Motor neuron (in vitro differentiated cells): ENCODE measurements at places on chromosomes 12 and 14. TPM values are rescaled to one million over a fixed set of nuclear protein-coding genes. Genes with fewer than 3 reads are reported as not detected.

DNA sequence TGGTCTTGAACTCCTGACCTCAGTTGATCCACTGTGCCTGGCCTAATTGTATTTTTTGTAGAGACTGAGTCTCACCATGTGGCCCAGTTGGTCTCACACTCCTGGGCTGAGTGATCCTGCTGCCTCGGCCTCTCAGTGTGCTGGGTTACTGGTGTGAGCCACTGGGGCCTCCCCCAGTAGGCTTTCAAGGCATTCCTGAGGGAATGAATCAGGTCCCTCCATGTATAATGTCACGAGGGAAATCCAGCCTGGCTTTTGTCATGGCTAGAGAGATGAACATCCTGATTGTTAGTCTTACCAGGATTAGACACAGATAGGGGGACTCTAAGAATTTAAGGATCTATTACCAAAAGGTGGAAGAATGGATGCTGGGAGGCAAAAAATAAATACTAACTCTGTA is 51.9 kb downstream of the CPSF2 start:
- no peak for ATAC-seq

DNA sequence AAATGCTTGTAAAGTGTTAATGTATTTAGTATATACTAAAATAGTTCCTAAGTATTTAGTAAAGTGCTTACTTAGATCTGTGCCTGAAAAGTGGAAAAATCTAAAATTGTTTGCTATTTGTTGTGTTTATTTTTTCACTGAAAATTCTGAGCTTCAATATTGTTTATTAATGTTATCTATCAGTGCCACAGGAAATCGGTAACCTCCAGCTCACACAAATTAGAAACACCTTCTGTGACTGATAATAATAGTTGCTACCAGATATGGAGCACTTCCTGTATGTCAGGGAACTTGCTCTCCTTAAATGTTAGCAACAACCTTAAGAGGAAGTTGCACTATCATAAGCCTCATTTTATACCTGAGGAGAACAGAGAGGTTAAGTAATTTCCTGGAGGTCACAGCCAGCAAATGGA is 723 bp upstream of the LRP10 start:
- ATAC-seq: no peak

DNA sequence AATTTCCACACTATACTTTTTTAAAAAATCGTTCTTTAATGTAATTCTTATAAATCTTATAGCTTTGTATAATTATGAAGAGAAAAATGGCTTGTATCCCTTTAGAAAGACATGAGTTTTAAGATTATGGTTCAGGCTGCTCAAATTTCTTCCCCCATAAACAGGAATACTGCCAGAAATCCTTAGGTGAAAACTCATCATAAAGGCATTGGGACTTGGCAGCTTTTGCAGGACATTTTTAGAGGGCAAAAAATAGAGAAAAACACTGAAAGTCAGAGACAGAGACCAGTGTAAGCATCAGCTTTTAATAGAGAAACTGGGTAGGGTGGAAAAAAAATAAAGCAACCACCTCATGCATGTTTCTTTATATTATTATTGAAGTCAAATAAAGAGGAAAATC is 29.1 kb downstream of the LRRK2 start:
- no peak for ATAC-seq

- no peak for ATAC-seq
These were observed 44.2 kb upstream of the DDX11 start for GRCh38 chr12:31029468-31029867.

DNA sequence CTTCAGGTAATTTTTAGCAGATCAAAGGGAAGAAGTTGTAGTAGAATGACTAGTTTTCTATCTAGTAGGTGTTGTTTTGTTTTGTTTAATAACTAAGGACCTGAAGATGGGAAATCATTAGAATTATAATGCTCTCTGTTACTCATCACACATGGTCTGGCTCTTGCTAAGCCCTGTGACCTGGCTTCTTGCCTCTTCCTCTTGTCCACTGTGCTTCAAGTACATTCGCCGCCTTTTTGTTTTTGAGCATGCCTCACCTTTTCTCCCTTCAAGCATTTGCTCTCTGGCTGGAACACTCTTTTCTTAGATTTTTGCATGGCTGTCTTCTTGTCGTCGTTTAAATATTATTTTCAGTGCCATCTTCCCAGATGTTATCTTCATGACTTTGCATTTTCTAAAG is 47.7 kb downstream of the DAAM1 start:
- ATAC-seq: no peak

GRCh38 chr14:102200690-102201352 is 61.1 kb downstream of the WDR20 start:
- no peak for ATAC-seq

GRCh38 chr14:89139404-89140247 is 277.4 kb downstream of the FOXN3 start:
- ATAC-seq: peak; percentile 54

DNA sequence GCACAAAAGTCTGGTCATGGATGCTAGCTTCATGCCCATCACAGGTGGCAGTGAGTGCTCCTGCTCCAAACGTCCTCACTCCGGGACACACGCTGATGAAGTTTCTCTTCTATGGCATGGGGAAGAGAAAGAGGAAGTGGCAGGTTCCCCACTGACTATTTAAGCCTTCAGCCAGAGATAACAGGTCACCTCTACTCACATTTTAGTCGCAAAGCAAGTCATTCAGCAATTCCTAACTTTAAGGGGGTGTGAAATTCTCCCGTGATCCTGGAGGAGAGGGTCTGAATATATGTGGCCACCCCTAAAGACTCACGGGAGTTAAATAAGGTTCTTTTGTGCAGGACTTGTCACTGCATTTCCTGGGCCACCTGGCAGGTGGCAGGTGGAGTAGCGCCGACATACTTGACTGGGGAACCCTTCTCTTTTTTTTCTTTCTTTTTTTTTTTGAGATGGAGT is 18.8 kb upstream of the RCOR1 start:
- ATAC-seq: no peak

DNA sequence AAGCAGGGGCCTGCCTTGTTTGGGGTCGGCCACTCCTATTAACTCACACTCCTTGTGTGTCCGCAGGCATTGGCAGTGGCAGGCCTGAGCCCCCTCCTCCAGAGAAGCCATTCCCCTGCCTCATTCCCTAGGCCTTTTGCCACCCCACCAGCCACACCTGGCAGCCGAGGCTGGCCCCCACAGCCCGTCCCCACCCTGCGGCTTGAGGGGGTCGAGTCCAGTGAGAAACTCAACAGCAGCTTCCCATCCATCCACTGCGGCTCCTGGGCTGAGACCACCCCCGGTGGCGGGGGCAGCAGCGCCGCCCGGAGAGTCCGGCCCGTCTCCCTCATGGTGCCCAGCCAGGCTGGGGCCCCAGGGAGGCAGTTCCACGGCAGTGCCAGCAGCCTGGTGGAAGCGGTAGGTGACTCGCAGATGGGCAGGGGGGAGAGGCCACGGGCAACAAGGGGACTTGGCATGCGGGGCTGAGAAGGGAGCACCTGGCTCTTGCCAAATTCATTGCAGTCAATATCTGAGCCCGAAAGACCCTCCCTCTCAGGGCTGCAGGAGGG is 106.3 kb upstream of the FKBP4 start:
- ATAC-seq: no peak

DNA sequence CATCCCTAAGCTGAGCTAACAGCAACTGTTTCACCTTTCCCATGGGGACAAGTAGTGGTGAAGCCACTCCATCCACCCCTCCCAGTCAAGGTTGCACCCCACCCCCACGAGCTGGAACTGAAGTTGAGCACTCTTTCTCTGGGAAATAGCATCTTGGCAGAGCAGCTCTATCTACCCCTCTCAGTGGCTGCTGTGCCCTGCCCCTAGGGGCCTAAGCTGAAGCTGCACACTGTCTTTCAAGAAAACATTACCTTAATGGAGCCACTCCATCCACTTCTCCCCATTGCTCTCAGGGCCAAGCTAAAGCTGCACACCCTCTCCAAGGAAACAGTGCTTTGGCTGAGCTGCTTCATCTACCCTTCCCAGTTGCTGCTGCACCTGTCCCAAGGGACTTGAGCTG is 170.6 kb upstream of the CCDC196 start:
- no peak for ATAC-seq

- ATAC-seq: no peak
These were observed 64.3 kb downstream of the DAD1 start for GRCh38 chr14:22524784-22525161.

DNA sequence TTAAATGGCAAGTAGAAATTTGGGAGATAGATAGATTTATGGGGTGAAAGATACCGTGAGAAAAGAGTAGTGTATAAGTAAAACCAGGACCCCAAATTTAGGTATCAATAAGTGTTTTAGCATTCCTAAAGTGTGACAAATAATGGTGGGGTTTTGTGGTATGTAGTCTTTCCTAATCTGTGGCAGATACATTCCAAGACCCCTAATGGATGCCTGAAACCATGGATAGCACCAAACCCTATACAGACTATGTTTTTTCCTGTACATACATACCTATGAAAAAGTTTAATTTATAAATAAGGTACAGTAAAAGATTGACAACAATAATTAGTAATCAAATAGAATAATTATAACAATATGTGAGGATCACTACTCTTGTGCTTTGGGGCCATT is 14.4 kb upstream of the TCP11L2 start:
- ATAC-seq: no peak

DNA sequence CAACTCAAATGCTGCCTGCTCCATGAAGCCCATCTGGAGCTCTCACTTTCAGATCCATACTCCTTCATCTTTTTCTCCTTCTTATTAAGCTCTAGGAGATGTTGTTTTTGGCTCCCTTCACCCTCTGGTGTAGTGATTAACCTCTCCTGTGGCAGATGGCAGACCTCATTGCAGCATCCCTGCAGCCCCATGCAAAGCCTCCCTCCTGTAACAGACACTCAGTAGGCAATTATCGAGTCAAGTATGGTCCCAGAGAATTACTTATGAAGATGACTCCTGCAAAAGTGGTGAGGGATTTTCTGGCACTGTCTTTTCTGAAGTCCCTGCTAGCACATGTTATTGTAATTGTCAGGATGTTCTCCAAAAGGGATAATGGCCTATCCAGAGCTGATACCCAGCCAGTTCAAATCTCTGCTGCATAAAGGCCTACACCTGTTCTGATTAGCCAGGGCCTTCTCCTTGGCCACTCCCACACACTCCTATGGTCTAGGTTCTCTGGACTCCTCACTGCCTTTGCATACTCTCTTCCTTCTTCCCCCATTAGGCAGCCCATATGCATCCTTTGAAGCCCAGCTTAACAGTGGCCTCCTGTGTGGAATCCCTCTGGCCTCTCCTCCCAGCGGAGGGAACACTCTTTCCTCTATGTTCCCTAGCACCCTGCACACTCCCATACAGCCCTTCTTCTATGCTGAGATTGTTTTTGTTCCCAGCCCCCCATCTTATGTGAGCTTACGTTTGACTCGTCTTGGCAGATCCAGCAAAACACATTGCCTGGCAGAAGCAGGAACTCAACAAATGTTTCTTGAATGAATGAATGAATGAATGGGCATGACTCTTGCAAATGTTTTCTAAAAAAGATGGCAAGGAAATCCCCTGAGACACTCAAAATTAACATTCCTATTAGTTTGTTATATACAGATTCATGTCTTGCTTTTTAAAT is 43.9 kb upstream of the MDM1 start:
- ATAC-seq: no peak

DNA sequence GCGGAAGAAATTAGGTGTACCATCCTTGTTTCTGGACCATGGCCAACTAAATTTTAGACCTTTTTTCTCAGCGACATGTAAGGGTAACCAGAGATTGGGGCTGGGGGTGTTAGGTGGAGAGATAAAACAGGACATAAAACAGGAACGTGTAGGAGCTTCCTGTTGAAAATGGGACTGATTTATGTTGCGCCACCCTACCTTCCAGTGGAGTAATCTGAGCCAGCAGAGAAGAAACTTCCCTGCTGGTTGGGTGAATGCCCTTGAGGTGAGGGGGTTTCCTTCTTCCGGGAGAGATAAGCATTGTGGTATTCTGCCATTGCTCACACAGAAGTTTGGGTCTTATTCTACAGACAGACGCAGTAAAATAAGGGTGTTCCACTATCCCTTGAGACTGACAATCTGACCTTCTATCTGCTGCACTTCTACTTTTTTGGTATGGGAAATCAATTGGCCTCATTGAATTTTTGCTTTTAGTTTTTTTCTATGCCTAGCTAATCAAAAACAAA is 417.6 kb downstream of the PCNX1 start:
- no peak for ATAC-seq

DNA sequence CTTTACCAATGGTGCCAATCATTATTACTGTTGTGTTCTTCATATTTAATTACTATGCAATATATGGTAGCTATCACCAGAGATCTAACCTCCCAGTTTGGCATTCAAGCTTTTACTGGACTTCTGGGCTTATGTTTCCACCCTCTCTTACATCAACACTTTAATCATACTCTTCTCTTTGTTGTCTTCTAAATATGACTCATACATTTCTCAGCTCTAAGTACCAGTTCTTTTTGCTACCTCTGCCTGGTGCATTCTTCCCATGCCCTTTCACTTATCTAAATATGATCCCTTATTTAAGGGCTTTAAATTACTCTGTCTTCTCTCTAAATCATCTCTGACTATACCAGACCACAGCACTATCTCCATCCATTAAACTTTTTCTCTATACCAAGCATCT is 246.1 kb upstream of the CCDC196 start:
- no peak for ATAC-seq

DNA sequence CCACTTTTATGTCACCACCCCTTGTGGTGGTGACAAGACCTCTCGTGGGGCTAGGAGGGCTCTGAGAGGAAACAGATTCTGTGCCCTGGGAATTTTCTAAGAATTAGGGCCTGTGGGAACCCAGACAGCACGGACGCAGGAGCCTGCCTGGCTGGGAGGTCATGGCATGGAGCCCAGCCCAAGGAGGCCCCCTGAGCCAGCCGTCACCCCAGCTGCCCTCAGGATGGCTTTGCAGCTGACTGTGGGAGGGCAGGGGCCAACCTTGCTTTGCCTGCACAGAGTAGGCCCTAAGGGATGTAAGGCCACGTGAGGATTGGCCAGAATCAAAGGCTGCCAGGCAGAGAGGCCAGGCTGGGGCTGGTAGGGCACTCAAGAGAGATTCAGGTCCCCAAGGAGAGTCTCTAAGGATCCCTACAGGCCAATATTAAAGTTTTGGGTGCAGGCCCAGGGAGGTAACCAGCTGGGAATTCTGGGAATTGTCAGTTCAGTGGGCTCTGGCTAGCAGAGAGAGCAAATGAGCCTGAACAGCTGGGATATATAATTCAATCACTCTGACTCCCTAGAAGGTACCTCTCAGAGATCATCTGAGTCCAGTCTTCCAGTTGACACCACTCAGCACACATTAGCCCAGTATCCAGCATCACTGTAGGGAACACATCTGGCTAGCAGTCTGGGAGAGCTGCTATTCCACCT is 6.4 kb downstream of the LTBP2 start:
- no peak for ATAC-seq

GRCh38 chr12:59030415-59030814 is 110.1 kb upstream of the LRIG3 start:
- ATAC-seq: no peak

SLC25A47 gene
- 0.30 and 0.43 TPM in 2 replicates for total RNA-seq

CDK17 gene
- 51.3 and 54.6 TPM in 2 replicates for total RNA-seq

SLC41A2 gene
- total RNA-seq: 4.5 and 6.4 TPM in 2 replicates

DCAF4 gene
- 36.6 and 38.0 TPM in 2 replicates for total RNA-seq

DTD2 gene
- total RNA-seq: 21.0 and 24.5 TPM in 2 replicates

BICDL1 gene
- total RNA-seq: 24.6 and 31.3 TPM in 2 replicates

LRFN5 gene
- 0.25 and 0.27 TPM in 2 replicates for total RNA-seq

WIF1 gene
- not detected in 2 replicates for total RNA-seq
